ENCODE measurements at places on chromosomes 4 and X. TPM values are rescaled to one million over a fixed set of nuclear protein-coding genes. Genes with fewer than 3 reads are reported as not detected.

Gene VCX2
- total RNA-seq: not detected

Gene CT45A10
- not detected for total RNA-seq

Gene FOXR2
- total RNA-seq: not detected

Gene KLHL13
- 0.14 TPM for total RNA-seq

Gene CT45A5
- total RNA-seq: not detected

Gene RADX
- not detected for total RNA-seq

Gene CACNA1F
- not detected for total RNA-seq

Gene TLR2
- 0.29 TPM for total RNA-seq

Gene SYTL5
- total RNA-seq: 1.5 TPM

Gene TMEM156
- 3.7 TPM for total RNA-seq

Gene CTAG2
- total RNA-seq: not detected
